Neural crest cell (in vitro differentiated cells): ENCODE measurements at places on chromosomes 3 and 15.

DNA sequence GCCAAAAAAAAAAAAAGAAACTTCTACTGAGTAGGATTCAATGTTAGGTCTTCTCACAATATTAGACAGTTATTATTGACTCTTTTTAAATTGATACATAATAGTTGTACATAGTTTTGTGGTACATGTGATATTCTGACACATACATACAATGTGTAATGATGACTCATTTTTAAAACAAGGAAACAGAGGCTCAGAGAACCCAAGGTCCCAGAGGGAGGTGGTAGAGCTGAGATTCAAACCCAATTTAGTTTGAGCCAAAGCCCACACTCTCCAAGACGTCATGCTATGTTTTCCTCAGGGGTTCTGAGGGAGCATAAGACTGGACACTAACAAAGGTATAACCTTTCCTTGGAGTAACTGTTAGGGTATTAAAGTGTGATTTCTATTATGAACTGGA is 40.6 kb downstream of the MYO5C start:
- no peak for DNase-seq

GRCh38 chr15:28060005-28060404 is 39.1 kb downstream of the OCA2 start:
- no peak for DNase-seq

GRCh38 chr3:146803745-146804144 is 198.6 kb upstream of the PLSCR5 start:
- DNase-seq: no peak

DNA sequence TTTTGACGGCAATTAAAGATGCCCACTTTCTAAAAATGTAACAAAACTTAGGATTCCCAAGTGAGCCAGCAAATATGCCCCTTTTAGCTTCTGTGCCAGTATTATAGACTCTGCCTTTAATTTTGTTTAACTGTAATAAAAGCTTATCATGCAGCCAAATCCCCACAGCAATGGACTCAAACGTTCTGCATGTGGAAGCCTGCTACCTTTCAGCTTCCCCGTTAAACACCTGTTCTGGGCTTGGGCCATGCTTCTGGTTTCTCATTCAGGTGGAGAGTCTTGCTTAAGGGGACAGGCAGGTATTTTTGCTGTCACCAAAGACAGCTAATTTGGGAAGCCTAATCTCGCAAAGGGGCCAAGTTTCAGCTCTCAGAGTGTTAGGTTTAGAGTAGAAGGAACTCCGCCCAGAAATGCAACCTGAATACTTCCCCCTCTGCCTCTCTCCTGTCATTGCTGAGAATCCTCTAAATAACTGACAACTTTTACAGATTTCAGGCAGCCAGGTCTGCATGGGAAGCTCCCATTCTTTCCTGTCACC is 399.4 kb upstream of the ATP11B start:
- DNase-seq: no peak

GRCh38 chr3:17035033-17035432 is 150.3 kb downstream of the PLCL2 start:
- DNase-seq: no peak

GRCh38 chr3:195226445-195226844 is 44.5 kb downstream of the XXYLT1 start:
- no peak for DNase-seq

- DNase-seq: no peak
Measured at GRCh38 chr3:149753717-149754116, 1.4 kb upstream of the COMMD2 start.

GRCh38 chr15:53203454-53203853 is 413.3 kb upstream of the ONECUT1 start:
- DNase-seq: no peak

GRCh38 chr3:25468866-25469319 is 40.8 kb downstream of the RARB start:
- peak; percentile 51 for DNase-seq

DNA sequence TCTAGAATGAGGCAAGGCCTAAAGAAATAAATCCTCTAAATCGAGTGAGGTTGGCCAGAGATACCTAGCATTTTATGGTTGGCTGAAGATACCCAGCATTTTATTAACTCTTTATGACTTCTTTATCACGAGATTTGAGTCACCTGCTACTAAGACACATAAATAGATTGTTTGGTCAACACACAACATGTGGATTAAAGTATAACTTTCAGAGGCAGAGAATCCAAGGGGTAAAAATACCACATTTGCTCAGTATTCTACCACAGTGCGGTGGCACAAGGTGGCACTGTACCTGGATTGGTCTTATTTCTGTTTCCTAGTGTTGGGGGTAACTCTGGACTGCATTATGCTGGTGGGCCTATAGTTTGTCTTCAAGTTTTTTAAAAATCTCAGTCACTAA is 27.0 kb upstream of the VILL start:
- no peak for DNase-seq

DNA sequence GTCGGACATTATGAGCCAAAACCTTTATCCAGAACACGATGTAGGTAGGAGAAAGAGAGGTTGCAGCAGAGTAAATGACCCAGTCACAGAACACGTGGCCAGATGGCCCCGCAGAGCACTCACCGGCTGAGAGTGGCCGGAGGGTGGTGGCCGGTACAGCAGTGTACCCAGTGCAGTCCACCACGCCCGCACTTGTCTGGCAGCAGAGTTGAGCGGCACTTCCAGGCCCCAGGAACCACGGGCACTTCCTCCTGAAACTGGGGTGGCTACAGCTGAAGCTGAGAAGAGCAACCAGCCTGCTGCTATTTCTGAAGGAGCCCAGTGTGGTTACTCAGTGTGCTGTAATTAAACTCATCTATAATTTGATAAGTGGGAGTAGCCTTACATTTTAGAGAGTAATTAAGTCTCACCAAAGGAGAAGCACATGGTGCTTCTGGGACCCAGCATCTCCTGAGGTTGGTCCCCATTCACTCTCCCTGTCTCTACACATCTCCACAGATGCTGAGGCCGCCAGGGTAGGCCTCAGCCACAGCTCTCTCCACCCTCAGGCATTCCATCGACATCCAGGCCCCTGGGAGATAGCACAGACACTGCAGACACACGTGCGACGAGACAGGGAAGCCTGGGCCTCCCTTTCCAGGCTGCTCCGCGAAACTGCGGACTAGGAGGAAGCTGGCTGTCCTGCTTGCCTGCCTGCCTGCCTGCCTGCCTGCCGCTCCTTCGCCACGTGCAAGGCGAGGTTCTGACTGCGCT is 49.8 kb downstream of the BDH1 start:
- DNase-seq: no peak

DNA sequence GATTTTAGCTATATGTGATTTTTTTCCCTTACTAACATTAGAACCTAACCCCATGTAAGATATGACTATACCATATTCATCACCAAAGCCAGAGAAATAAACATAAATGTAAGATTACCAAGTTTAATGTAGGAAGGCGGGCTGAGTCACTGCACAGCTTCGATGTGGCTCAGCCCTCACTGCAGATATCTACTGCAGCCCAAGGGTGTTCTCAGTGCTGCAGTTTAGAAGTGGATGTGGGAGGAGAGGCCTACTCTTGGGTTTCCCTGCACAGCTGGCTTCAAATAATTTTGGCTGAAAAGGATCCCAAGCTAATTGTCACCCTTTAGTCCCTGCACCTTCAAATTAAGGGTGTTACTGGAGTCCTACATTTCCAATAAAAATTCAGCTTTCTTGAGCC is 9.3 kb downstream of the ARPP19 start:
- no peak for DNase-seq

DNA sequence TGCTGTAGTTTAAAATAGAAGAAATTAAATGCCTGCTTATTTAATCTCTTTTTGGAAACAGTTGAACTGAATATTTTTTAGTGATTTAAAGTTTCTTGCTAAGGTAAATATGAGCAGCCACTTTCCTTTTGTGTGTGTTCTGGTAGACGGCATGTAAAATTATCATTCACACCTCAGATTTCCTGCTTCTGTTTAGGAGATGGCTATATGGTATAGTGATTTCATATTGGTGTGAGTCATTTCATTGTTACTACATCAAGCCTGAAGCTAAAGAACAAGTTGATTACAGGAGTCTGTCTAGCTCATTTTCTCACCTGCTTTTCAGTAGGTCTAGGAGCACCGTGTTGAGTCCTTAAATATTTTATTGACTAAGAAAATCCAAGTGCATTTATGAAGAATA is 2.2 kb downstream of the LRCH3 start:
- no peak for DNase-seq

DNA sequence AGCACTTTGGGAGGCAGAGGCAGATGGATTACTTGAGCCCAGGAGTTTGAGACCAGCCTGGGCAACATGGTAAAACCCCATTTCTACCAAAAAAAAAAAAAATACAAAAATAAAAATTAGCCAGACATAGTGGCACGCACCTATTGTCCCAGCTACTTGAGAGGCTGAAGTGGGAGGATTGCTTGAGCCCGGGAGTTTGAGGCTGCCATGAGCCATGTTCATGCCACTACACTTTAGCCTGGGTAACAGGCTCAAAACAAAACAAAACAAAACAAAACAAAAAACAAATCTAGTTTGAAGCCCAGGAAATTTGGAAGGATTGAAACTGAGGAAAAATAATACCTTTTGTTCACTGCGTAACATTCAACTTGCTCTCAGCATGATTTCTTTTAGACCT is 16.6 kb downstream of the TMOD3 start:
- DNase-seq: no peak

DNA sequence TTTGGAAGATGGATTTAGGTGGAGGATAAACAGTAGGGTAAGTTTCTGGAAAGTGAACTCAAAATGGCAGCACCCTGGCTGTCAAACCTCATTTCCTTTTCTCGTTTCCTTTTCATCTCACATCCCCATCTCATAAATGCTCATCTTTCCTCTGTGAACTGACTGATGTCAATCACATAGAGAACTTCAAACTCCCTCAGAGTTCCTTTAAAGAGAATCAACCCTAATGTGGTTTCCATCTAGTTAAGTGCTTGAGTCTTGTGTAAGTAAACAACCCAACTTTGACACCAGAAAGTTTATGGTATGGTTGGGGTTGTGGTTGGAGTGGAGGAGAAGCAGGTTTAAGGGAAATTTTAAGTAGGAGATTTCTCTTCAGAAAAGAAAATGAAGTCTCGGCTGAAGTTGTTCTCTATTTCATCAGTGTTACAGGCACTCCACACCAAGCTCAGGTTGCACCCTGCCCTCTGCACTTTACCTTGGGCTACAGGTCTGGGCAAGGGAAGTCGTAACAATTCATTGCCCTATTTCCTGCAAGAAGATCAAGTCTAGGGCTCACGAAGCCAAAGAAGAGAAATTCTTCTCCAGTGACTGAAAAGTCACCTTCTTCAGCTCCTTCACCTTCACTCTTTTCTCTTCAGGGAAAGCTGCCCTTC is 34.4 kb upstream of the TNIK start:
- DNase-seq: no peak

GRCh38 chr3:44021651-44022594 is 219.8 kb upstream of the TOPAZ1 start:
- DNase-seq: peak; percentile 19

- no peak for DNase-seq
Measured at GRCh38 chr3:100044369-100044768, 69.9 kb downstream of the FILIP1L start.

DNA sequence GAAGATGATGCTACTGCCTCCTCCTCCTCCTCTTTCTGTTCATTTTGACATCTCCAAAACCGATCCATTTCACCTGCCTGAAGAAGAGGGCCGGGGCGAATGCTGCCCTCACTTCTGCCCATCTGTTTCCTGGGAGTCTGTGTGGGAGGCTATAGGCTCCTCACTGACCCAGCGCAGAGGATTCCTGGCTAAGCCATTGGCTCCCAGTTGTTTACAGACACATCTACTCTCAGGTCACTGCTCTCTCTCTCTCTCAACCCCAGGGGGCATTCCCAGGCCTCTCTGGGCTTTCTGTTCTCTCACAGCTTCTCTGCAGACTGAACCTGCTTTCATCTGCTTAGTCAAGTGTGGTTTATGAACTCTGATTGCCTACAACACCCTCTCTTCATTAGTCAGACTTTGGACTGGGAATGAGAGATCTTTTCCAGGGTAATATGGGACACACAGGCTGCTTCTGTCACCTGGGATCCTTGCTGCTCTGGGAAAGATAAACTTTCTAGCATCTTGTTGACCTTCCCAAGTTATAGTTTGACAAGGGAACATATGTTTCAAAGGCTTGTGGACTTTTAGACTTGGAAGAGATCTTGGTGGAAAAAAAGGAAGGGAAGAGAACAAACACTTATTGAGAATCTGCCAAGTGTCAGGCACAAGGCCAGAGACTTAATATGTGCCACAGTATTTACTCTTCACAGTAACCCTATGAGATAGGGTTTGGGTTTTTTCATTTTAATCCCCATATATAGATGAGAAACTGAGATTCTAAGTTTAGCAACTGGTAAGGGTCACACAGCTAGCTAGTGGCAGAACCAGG is 30.2 kb upstream of the USP3 start:
- DNase-seq: no peak

- no peak for DNase-seq
Measured at GRCh38 chr15:34953851-34954250, 15.7 kb downstream of the AQR start.

DNA sequence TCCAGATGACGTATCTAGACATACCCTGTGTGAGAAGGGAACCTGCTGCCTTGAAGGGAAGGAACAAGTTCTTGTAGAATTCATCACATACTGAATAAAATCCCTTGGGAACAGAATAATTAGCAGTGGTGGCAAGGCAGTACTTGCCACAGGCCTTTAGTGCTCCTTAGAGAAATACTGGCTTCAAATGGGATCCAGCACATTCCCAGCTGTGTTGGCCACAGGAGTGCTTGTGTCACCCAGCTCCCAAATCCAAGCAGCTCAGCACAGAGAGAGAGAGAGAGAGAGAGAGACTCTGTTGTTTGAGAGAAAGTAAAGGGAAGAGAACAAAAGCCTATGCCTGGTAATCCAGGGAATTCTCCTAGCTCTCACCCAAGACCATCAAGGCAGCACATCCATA is 969.0 kb upstream of the ALCAM start:
- no peak for DNase-seq

GRCh38 chr3:170572665-170573253 is 13.1 kb downstream of the SLC7A14 start:
- no peak for DNase-seq
